NCI-H1048 (cell line): ENCODE measurements at places on chromosomes 13 and 19.

DNA sequence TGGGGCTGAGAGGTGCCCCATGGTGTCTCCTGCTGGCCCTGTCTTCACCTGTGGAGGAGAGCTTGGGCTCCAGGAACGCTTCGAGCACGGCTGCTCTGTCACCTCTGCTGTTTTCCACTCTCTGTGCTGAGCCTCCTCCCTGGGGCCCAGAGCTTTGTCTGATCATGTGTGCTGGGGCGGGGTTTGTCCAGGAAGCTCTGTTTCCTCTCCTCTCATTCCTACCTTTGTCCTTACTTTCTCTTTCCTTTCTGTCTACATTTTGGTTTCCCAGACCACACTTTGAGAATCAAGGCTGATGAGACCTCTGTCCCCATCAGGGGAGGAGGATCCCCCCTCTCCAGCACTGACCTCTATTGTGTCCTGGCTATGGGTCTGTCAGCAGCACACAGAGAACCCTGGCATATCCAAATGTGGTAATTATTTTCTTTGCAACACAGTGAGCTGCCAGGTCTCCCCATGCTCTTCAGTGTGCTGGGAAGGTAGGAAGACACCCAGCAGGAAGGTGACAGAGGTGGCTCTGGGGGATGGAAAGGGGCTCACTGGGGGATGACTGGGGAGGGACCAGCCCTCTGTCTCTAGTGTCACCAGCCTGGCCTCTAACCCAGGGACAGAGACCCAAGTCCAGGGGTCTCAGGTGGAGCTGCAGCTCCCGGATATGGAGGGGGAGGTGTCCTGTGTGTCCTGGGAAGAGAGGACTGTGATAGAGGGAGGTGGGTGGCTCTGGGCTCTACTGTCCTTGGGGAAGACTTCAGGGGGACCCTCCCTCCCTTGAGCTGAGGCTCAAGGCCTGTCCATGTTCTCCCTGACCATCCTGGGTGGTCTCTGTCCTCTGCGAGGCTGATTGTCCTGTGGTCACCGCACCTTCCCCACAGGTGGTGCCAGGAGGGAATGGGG, at the start of gene CEACAM1:
Gene CEACAM1 (minus strand): TSS at position 128 of the 894 bp plus-strand sequence. CDS start 107 bp downstream, at position 21.
- no peak for DNase-seq

- no peak for DNase-seq
Measured at GRCh38 chr19:43684326-43684725, 14.4 kb upstream of the PLAUR start.

DNA sequence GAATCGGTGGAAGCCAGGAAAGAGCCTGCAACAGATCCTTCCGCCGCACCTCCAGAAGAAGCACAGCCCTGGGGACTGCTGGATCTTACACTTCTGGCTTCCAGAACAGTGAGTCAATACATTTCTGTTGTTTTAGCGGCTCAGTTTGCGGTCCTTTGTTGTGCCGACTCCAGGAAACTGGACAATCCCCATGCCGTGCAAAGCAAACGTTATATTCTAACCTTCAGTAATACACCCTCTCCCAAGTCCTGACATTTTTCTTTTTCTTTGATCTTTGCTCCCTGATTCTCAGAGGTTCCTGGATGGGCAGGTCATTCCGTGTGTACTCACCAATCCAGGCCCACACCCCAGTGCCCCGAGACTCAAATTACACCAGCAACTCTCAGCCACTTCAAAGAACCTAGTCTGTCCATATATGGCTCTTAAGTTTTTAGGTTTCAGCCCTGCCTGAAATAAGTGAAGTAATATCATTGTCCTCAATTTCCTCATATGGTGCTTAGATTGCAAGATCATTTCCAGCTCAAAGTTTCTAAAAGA, 387.1 kb upstream of the SGCG start:
- no peak for DNase-seq

GRCh38 chr19:39704181-39705044, at the start of gene LGALS14:
Gene LGALS14, plus strand, starts transcription at chr19:39704481. Its CDS starts 48 bp downstream, at chr19:39704529.
- DNase-seq, result no peak

GRCh38 chr19:5828661-5829566, 10.6 kb downstream of the FUT6 start:
- DNase-seq, result no peak

- DNase-seq, result no peak
Measured at GRCh38 chr13:46176756-46177155, 5.2 kb downstream of the LCP1 start.

DNA sequence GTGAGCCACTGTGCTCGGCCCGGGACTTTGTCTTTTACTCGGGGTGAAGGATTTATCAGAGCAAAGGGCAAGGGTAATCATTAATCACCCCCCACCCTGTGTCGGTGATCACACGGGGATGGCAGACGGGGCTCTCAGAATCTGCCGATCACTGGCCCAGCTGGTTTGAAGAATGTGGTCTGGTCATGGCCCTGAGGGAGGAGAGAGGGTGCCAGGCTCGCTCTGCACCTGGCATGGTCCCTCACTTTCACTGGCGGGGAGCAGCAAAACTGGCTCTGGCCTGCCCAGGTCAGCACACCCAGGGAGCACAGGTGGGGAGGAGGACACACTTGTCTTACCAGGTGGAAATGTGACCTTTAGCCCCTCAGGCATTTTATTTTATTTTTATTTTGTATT, 10.2 kb downstream of the REEP6 start:
- no peak for DNase-seq

DNA sequence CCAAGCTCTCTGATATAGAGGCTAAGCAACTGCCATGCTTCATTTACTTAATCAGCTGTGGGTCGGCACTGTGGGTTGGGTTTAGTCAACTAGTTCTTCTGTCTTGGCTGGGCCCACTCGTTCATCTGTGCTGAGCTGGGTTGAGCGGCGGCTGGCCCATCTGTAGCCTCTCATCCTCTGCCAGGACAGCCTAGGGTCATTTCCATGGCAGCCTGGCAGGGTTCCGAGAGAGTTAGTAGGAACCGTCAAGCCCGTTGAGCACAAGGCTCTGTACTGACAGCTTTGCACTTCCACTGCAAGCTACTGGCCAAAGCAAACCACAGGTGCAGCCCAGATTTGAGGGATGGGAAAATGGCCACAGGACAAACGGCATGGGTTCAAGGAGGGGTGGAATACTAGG, 6.6 kb upstream of the ZNF835 start:
- DNase-seq, result no peak
